NCI-H510A (cell line): ENCODE measurements at places on chromosomes 5 and 9.

DNA sequence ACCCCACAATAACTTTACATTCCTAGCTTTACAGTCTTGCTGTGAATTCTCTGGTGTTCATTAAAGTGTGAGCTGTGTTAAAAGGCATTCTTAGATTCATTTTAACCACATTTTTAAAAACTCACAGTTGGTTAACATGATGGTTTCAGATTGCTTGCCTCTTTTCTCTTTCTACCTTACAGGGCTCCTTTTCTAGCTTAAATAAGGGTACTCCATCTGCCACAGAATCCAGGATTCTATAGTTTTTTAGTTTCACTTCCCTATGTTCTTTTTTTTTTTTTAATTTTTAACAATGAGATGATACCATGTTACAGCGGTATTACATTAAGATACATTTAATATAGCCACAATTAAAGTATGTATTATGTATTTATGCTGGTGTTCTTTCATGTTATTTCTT, 3.9 kb upstream of the FBXO4 start:
- DNase-seq, result no peak

GRCh38 chr5:139407517-139407916, 3.6 kb upstream of the SPATA24 start:
- DNase-seq, result no peak

DNA sequence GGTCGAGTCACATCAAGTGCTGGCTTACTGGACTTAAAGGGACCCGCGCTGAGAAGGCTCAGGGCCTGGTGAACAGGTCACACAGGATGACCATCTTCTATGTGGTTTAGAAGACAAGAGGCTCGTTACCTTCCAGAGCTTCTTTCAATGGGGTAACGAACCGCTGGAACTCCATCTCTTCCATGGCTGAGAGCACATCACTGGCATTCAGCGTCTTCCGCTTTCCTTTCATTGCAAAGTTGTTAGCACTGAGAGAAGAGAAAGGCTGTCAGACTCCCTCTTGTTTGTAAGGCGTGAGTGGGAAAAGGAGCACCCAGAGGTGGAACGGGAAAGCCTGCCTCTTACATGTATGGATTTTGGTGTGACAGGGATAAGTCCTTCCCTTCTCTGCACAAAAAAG, 994 bp downstream of the POLE3 start:
- DNase-seq, result no peak

DNA sequence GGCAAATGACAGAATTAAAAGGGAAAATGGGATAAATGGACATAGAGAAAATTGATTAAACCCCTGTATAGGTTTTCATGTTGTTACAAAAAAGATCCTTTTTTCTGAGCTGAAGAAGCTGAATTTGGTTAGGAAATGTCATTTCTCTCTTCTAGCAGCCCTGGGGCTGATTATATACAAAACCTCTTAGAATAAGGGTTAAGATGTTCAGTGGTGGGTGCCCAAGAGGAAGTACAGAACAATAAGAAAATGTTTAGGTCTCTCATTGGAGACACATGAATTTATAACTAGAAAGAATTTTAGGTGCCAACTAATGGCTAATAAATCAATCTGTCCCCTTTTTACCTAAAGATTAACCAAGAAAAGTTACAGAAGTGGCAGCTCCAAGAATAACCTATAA, 14.2 kb downstream of the ABHD17B start:
- DNase-seq, result no peak

- no peak for DNase-seq
Measured at GRCh38 chr9:98087420-98088354, 31.2 kb downstream of the NANS start.

DNA sequence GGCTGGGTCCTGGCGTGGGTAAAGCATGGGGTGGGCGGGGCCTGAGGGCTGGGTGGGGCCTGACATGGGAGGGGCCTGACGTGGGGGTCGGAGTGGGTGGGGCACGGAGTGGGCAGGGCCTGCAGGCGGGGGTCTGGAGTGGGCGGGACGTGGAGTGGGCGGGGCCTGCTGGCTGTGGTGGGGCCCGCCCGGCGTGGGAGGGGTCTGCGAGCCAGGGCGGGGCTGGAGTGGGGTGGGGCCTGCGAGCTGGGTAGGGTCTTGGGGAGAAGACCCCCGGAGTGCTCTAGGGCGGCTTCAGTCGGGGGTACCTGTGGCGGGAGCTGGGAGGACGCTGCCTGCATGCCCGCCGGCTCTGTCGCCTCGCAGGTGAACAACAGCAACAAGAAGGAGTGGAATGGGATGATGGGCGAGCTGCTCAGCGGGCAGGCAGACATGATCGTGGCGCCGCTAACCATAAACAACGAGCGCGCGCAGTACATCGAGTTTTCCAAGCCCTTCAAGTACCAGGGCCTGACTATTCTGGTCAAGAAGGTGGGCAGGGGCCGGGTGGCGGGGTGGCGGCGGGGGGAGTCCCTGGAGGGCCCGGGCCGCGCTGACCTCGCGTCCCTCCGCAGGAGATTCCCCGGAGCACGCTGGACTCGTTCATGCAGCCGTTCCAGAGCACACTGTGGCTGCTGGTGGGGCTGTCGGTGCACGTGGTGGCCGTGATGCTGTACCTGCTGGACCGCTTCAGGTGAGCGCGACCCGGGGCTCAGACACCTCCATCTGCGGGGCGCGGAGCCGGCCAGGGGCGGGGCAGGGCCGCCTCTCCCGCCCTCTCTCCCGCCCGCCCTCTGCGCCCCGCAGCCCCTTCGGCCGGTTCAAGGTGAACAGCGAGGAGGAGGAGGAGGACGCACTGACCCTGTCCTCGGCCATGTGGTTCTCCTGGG, 8.0 kb downstream of the LRRC26 start:
- DNase-seq, result no peak

DNA sequence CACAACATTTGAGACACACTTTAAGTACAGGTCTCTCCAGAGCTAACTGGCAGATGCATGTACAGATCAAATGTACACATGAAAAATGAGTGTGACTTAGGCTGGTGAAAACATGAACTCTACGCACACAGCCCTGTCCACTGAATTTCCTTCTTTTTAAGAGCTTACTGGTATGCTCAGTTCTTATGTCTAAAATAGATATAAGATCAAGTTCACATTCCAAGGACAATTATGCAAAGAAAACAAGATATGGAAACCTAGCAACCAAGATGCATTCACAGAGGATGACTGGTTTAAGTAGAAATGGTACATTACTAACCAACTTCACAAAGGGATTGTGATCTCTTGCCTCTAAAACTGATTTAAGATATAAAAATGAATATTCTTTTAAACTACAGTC, 56.7 kb downstream of the TLE1 start:
- no peak for DNase-seq

- peak; percentile 32 for DNase-seq
Measured at GRCh38 chr9:98807070-98807813, at the start of gene GALNT12. GALNT12 (plus strand) TSS chr9:98807670; CDS start chr9:98807699, 29 bp downstream.

DNA sequence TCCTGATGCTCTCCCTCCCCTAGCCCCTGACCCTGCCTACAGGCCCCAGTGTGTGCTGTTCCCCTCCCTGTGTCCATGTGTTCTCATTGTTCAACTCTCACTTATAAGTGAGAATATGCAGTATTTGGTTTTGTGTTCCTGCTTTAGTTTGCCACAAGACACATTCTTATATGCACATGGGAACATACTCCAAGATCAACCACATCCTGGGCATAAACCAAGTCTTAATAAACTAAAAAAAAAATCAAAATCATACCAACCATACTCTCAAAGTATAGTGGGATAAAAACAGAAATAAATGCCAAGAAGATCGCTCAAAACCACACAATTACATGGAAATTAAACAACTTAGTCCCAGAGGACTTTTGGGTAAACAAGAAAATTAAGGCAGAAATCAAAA, 11.2 kb upstream of the ZCCHC9 start:
- DNase-seq, result no peak

DNA sequence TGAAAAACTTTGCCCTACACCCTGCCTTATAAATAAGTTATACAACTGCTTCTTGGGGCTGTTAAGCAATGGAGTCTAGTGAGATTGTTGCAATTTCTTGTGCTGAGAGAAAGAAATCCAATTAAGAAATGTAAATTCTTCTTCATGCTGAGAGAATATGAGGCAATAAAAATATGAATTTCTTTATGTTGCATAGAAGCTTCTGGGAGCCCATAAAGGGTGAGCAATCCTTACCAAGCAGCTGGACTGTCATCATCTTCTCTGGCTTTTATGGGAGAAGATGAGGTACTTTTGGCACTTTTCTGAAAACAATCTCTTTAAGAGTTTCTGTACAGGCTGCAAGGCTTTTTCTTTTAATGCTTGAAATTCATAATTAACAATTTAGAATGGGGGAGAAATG, 204.3 kb downstream of the DMRTA1 start:
- no peak for DNase-seq

- peak; percentile 64 for DNase-seq
Measured at GRCh38 chr5:72108202-72109061, 1.2 kb downstream of the MAP1B start.

GRCh38 chr9:96574455-96574854, 45.2 kb downstream of the CDC14B start:
- no peak for DNase-seq

GRCh38 chr9:112647596-112647995, 70.3 kb downstream of the INIP start:
- DNase-seq, result no peak

GRCh38 chr9:120030847-120031246, 549.1 kb downstream of the CDK5RAP2 start:
- DNase-seq, result no peak

DNA sequence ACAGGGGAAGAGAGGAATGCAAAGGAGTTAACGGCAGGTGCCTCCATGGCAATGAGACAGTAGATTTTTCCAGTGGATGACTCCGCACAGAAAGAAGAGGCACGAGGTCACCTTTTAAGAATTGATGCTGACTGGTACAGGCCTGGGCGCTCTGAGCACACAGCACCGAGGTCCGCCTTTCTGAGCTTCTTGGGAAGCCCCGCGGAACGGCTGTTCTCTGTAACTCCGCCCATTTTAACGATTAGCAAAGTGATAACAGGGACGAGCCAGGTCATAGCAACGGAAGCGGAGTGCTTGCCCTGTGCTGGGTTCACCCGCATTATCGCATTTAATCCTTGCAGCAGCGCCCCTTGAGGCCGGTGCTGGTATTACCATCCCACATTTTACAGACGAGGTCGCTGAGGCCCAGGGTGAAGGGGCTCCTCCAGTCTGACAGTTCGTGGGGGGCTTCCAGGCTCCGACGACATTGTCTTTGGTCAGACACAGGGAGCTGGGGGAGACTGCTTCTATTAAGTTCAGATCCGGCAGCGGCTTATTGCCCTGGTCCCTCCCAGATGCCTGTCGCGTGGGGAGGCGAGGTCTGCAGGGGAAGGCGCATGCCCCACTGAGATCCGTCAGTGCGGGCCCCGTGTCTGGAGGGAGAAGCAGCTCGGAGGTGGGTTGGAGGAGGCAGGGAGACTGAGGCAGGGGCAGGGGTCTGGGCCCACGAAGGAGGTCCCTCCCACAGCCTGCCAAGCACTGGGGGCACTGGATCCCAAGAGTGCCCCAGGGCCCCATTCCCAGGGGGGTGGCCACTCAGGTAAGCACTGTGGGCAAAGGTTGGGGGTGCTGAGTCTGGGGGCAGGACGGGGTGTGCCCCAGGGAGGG, 22.3 kb upstream of the HMCN2 start:
- DNase-seq, result peak; percentile 64

DNA sequence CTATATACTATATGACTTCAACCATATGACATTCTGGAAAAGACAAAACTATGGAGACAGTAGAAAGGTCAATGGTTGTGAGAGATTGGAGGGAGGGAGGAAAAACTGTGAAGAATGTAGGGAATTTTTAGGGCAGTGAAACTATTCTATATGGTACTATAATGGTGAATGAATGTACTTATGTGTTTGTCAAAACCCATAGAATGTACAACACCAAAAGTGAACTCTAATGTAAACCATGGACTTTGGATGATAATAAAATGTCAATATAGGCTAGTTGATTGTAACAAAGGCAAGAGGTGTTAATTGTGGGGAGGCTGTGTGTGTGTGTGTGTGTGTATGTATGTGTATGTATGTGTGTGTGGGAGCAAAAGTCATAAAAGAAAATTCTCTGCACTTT, 10.8 kb upstream of the STOM start:
- DNase-seq, result no peak

DNA sequence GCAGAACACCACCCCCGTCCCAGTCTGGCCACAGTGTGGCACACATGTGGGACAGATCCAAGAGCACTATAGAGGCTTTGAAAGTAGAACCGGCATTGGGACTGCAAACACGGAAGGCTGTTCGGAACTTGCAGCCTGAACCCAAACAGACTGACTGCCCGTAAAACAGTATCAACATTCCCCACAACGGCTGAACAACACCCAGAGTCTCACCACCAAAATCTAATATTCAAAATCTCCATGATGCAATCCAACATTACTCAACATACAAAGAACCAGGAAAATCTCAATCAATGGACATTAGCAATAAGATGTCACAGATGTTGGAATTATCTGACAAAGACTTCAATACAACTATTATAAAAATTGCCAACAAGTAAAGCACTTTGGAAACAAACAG, 82.3 kb downstream of the ROR2 start:
- no peak for DNase-seq

- DNase-seq, result no peak
Measured at GRCh38 chr5:111926026-111926425, 169.0 kb upstream of the NREP start.

- DNase-seq, result no peak
Measured at GRCh38 chr5:151683444-151683843, 3.3 kb downstream of the SPARC start.

DNA sequence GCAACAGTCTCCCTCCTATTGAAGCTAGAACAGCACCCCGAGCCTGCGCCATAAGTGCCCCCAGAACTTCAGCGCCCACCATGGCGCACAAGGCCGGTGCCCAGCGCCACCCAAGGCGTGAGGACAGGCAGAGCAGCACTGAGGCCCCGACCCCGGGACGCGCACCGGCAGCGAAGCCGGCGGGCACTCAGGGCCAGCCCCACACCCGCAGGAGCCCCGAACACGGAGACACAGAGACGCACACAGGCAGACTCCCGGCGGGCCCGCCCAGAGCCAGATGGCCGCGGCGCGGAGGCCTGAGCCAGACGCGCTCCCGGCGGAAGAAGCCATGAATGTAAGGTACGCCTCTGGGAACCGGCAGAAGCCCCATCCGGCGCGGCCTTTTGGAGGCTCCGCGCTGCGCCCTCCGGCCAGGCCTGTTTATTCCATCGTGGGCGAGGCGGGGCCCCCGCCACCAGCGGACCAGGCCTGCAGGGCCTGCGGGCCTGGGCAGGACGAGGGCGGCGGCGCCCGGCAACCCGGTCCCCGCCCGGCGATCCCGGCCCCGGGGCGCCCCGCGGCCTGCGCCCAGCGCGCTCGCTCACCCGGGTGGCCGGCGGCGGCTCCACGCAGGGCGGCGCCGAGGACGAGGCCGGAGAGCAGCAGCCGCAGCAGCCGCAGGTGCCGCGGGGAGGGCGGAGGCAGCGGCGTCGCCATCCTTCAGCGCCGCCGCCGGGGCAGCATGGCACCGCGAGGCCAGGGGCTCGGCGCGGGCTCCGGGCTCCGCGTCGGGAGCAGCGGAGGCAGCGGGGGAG, 486 bp downstream of the NPDC1 start:
- no peak for DNase-seq

DNA sequence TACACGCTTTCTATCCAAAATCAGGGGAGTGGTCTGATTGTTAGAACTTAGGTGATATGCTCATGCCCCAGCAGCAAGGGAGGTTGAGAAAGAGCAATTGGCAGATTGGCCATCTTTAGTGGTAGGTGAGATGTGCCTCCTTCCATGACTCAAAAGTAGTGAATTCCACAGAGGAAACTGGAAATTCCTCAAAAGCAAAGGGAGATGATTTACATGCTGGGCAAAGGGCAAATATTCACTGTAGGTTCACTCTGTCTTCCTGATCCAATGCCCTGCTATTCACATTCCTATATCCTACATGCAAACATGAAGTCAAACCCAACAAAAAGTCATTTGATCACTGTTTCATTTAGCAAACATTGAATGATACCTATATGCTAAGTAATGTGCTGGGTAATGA, 130.1 kb upstream of the ZNF608 start:
- no peak for DNase-seq

- no peak for DNase-seq
Measured at GRCh38 chr9:114321759-114322158, 1.1 kb upstream of the ORM1 start.
